Hematopoietic multipotent progenitor cell (in vitro differentiated cells): ENCODE measurements at places on chromosomes 11 and 22.

DNA sequence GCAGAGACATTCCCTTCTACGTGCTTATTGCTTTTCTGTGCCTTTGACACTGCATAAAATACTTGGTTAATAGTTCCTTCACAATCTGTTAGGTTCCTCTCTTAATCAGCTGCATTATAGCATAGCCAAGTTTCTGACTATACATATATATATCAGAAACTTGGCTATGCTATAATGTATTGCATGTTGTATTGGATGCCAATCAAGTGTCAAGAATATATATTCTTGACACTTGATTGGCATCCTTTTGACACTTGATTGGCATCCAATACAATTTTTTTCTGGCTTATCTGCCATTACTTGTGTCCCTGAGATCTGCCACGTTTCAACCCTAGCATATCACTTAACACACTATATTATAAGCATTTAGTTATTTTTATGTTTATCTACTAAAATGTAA is 949.7 kb upstream of the TENM4 start:
- DNase-seq = no peak

- DNase-seq = no peak
Observed at GRCh38 chr11:6390718-6391469, 620 bp downstream of the SMPD1 start.

GRCh38 chr22:45786726-45787125 is 115.1 kb downstream of the ATXN10 start:
- no peak for DNase-seq

- no peak for DNase-seq
Observed at GRCh38 chr11:88377646-88378045, 40.1 kb upstream of the CTSC start.
